ENCODE measurements at places on chromosomes 6 and 20.

DNA sequence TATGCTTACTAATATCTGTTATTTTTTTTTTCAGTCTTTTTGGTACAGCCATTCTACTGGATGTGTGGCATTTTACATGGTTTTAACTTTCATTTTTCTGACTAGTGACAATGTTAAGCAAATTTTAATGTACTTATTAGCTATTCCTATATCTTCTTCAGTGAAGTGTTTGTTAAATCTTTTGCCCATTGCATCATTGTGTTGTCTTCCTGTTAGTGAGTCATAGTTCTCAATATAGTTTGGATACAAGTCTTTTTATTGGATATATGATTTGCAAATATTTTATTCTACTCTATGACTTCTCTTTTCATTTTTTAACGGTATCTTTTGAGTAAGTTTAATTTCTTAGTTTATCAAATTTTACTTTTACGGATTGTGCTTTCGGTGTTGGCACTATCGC lies 519.4 kb downstream of the CDKAL1 start:
- DNase-seq = no peak

DNA sequence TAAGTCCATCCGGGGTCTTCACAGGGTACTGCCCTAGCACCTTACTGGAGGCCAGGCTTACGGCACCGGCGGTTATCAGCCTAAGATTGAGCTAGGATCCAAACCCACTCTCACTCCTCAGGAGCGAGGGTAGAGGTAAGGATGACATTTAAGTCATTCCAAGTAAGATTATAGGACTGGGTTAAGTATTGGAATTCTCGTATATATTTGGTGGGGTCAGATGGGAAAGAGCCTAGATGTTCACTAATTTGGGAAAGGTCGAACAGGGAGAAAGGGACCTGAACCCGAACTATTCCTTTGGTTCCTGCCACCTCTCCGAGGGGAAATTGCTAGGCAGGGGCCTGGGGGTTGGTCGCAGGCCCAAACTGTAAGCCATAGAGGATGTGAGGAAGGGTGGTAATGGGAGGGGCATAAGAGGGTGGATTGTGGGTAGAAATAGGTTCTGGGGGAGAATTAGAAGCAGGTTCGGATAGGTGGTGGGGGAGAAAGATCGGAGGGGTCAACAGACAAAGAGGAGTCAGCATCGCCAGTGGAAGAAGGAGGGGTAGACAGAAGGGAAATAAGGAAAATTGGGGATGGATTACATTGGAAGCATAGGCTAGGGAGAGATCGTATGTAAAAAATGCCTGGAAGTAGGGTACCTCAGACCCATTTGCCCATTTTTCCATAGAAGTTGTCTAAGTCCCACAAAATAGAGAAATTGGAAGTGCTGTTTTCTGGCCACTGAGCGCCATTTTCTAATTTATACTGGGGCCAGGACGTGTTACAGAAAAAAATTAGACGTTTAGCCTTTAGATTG lies 747.1 kb upstream of the ADGRB3 start:
- no peak for DNase-seq

DNA sequence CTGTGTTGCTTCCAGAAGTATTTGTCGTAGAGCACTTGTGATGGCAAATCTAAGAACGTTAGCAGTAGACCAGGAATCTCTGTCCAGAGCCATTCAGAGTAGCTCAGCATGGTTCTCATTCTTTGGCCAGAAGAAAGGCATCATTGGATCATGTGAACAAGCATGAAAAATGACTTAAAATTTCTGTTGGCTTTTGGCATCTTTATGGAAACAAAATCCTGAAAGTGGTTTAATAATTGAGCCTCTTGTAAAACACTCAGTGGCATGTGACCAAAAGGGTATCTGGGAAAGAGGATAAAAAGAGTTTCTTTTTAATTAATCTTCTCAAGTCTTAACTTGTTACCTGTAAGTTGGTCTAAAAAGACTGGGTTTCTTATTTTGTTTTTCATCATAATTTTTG lies 55.2 kb downstream of the PTPN1 start:
- DNase-seq = no peak

DNA sequence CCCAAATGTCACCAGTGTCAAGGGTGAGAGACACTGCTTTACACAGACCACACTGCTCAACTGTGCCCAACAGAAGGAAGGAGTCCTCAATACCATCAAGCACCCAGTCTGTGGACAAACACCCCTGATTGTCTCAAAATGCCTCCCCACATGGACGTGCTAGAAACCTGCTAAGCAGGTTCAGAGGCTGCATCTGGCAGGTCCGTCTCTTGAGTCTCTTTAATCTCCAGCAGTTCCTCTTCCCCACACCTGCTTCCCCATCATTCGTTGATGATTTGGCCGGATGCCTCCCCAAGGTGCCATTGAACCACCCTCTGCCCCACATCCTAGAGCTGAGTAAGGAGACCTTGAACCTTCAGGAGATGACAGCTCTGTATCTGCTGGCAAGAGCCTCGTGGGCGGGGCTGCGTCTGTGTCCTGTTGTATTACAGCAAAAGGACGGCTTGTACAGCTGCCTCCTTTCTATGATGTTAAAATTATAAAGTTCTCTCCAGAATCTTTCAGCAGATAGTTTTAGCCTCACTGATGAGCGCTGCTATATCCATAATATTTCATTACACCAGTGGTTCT lies 179.2 kb downstream of the PREX1 start:
- peak; percentile 59 for DNase-seq

DNA sequence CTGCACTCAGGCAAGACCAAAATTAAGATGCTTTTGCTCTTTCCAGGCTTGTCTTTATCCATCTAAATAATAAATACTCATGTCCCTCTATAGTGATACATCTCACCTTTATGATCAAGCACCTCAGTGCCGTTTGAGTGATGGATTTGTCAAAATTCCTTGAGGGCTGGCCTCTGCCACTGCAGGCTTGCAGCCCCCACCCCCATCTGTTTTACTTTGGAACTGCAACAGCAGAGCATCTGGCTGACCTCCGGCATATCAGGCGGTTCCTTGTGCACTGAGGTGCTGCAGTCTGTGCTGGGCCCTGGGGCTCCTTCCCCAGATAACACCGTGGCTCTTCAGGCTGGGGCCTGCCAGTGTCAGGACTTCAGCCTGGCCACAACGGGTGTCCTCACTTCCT lies 386.9 kb downstream of the CDH26 start:
- DNase-seq = no peak

- DNase-seq = no peak
Observed at GRCh38 chr20:18066421-18067333, 9.0 kb upstream of the OVOL2 start.

DNA sequence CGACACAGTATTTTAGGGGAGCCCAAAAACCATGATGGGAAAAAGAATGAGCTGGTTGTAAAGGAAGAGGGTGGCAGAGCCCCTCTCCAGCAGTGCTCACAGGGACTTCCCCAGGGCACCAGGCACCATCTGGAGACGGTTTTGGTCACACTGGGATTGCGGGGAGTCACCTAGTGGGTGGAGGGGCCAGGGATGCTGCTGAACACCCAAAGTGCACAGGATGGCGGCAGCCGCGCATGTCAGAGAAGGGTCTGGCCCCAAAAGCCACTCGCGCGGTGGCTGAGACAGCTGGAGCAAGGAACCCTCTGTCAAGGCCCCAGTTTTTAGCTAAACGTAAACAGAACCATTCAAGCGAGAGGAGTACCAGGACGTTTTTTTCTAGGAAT lies 10.8 kb downstream of the CTSZ start:
- no peak for DNase-seq

DNA sequence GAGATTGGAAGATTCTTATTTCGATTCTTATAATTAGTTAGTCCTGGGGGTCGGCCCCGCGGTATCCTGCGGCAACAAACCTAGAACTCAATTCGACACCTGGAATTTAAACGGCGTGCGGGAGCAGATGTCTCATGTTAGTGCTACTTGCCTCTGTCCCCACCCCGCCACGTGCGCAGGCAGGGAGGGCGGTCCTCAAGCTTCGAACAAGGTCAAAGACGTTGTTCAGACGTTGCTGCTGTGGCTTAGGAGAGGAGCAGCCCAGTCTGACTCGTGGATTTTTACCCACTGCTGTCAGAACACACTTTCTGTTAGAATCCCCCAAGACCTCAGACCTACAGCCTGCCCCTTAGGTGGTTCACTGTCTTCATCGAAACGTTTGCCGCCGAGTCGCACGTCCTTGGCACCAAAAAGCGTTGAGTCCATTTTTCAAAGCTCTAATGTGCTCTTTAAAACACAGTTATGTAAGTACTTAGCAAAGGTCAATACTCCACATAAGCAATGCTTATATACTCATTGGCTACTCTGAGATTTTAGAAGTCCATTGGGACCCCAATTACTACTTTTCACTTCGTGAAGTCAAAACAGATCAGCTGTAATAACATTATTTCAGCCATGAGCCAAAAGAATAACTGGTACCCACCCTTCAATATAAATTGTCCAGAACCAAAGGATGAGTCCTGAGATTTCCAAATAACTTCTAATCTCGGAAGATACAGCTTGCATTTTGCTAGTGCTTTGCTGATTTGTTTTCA lies 2.7 kb upstream of the C6orf62 start:
- DNase-seq = peak; percentile 87

DNA sequence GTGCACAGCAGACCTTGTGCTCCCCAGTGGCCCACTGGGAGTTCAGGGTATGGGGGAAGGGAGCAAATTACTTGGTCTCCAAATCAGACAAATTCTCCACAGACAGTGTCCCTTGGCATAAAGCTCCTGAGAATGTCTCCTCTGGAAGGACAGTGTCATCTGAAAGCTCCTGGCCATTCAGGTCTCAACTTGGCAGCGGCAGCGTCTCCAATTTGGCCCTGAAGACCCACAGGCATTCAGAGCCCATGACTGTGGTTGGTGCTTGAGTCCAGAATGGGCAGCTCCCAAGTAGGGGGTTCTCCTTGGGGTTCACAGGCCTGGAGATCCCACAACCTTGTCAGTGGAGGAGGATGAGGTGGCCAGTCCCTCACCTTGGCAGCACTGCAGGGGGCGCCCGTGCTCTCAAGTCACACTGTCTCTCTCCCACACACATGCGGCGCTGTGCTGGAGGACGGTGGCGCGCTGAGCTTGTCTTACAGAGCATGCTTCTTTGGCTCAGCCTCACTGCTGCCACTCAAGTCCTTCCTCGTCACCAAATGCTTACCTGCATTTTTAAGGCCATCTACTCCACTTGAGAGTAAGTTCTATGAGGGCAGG lies 20.7 kb downstream of the DYNLRB1 start:
- DNase-seq = peak; percentile 72

- peak; percentile 38 for DNase-seq
Observed at GRCh38 chr6:52514514-52514913, 62.3 kb downstream of the TRAM2 start.

- no peak for DNase-seq
Observed at GRCh38 chr6:29747688-29748250, 24.5 kb downstream of the HLA-F start.

GRCh38 chr6:3393836-3394202 lies 63.0 kb downstream of the SLC22A23 start:
- DNase-seq = no peak

DNA sequence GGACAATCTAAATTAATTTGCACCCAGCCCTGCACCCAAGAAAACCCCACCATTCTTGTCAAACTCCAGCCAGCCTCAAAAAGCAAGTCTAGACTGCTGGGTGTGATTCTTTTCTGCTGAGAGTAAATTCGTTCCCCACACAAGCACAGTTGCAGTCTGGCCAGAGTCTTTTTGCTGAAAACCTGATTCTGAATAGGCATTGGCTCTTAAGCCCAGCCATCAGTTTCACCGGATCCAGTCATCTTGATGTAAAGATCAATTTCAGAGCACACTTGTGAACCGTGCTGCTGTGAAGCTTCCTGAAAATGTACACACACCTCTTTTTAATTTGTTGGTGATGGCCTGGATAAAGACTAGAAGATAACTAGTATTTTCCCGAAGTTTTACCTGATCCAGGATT lies 159.4 kb upstream of the GGTLC1 start:
- no peak for DNase-seq

GRCh38 chr20:37190354-37191112 lies 11.2 kb upstream of the MROH8 start:
- no peak for DNase-seq

- DNase-seq = no peak
Observed at GRCh38 chr6:110625883-110626282, 149.5 kb upstream of the SLC22A16 start.

DNA sequence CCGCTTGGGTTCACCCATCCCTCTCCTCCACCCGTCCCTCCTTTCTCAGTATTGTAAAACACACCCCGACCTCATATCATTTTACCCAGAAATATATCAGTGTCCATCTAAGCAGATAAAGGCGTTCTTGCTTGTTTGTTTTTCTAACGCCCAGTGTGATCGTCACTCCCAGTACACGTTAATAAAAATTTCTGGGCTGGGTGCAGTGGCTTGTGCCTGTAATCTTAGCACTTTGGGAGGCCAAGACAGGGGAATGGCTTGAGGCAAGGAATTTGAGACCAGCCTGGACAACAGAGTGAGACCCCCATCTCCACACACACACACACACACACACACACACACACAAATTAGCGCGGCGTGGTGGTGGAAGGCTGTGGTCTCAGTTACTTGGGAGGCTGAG lies 24.4 kb upstream of the TFAP2C start:
- DNase-seq = no peak

DNA sequence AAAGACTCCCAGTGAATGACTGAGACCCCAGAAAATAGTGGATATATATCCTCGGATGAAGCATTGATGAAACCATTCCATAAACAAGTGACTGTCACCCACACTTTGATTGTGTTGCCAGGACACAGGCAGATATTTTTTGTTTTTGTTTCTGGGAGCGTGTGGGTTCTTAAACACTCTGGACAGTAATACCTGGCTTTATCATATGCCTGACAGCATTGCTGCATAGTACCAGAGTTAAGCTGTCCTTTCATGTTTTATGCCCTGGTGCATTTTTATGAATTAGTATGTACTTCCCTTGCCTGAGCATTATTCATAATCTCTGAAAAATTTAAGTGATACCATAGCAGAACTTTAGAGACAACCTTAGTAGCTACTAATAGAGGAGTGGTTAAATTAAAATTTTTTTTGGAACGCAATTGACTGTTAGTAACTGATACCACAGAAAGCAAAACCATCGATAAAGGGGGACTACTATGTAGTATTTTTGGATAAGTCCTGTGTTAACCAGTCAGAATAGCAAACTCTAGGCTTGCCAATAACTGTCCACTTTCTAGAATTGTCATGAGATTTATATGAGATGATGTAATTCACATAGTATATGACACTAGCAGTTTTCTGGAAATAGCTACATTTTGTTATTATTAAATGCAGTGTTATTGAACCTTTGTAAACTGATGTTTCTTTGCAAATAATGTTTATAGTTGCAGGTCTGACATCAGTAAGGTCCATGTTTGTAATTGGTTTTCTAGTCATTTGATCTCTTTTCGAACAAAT lies 30.4 kb downstream of the SENP6 start:
- no peak for DNase-seq

GRCh38 chr6:16850681-16851026 lies 89.4 kb upstream of the ATXN1 start:
- DNase-seq = no peak

- DNase-seq = no peak
Observed at GRCh38 chr6:13517116-13517515, 29.7 kb upstream of the GFOD1 start.

- no peak for DNase-seq
Observed at GRCh38 chr6:33172688-33173534, 19.4 kb downstream of the COL11A2 start.

GRCh38 chr6:20350215-20350614 lies 51.5 kb upstream of the E2F3 start:
- no peak for DNase-seq

GRCh38 chr6:2973676-2974075 lies 2.3 kb upstream of the SERPINB6 start:
- DNase-seq = no peak

Data from left ventricle myocardium inferior (tissue), 1 donor.